SIG-M5 (cell line): ENCODE measurements at places on chromosomes 2 and 18.

DNA sequence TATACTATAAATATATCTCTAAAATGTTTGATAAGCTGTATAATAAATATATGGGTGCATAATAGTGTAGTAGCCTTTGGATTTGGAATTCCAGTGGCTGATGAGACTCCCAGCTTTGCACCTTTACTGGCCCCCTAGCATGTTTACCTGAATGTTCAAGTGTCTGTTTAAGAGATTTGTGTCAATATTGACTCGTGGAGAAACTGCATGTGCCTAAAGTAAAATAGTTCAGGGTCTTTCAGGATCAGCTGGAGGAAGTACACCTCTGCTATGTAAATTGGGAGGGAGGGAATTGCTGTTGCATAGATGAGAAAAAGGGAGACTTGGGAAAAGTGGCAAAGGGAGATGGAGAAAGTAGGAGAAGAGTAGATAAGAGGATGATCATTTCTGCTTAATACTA is 23.9 kb downstream of the ME2 start:
- no peak for DNase-seq

- no peak for DNase-seq
These were observed 268.9 kb upstream of the CCDC68 start for GRCh38 chr18:55228191-55228590.

DNA sequence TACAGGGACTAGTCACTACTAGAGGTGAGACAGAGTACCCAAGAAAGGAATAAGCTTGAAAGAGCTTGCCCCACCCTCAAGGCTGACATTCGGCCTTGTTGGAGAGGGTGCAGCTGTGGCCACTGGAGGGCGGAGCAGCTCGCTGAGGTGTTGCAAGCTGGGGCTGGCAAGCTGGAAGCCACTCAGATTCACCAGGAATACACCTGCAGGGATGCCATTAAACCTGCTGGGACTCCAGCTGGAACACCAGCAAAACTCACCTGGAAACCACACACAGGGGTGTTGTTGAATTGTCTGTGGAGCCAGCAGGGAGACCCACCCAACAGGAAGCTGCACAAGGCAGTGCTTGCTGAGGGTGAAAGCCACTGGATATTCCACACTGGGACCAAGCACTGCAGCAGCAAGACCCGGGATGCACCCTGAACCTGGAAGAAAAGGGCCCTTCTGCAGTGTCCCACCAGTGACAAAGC is 26.1 kb downstream of the KCTD18 start:
- no peak for DNase-seq

- DNase-seq = no peak
These were observed 81.4 kb downstream of the BIN1 start for GRCh38 chr2:127025359-127026166.

GRCh38 chr2:105104208-105104731 is 66.4 kb downstream of the MRPS9 start:
- no peak for DNase-seq

DNA sequence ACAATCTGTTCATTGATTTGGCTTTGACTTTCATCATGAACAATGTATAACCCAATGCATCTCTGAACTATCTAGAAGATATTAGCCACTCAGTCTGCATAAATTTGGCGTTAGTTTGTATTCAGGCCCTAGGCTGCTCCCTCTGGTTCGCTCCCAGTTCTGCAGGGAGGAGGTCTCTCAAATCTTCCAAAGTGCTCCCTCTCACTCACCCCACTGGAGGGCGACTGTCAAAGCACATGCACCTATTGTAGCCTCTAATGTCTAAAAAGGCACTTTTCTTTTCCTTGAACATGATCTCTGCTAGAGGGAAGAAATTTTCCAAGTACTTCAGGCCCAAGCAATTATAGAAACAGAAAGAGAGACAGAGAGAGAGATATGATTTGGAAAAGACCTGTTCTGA is 291.5 kb downstream of the TDRD15 start:
- DNase-seq = no peak

DNA sequence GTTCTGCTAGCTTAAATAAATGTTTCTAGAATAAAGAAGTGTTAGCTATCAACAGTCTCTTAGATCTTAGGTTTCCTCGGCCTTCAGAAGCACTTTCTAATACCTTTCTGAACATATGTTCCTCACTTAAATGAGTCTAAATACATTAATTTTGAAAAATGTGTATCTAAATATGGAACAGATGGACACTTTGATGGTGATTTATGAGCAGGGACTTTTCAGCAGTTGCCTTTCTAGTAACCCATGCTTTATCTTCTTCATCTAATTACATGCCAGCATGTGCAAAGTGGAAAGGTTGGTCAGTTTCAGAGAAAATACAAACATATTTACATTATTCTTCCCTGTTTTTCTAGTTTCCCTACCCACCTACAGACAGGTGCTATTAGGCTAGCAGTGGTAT is 797.0 kb upstream of the CHAC2 start:
- DNase-seq = no peak

GRCh38 chr2:28390746-28391563 is 1.7 kb upstream of the FOSL2 start:
- no peak for DNase-seq

DNA sequence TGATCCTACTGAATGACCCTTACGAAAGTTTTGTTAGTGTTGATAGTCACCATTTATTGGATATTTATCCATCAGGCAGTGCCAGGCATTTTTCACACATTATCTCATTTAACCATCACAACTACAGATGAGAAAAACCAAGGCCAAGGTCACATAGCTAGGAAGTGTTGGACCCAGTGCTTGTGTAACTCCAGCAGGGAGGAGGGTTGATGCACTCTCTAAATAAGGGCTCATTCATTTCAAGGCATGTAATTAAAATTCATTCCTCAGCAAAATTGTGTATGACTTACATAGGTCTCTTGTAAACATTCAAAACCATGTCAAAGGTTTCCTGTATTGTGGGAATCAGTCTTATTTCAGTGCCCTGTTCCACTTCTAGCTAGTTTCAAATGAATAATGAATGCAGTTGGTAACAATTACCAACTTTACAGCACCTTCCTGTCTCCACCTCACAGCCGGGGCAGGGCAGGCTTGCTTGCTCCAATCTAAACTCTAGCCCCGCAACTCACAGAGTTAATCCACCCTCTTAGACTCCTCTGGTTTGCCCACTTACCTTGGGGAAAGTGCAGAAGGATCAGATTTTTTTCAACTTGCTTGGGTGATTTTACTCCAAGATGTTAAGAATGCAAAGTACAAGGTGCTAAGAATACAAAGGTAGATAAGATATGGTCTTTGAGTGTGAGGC is 5.8 kb upstream of the MAPRE3 start:
- DNase-seq = no peak

- DNase-seq = no peak
These were observed 76.8 kb downstream of the ALPK2 start for GRCh38 chr18:58552057-58552461.
